ENCODE measurements at places on chromosomes 7 and 10.

- no peak for DNase-seq
Observed at GRCh38 chr7:69864822-69865221, 266.5 kb downstream of the AUTS2 start.

DNA sequence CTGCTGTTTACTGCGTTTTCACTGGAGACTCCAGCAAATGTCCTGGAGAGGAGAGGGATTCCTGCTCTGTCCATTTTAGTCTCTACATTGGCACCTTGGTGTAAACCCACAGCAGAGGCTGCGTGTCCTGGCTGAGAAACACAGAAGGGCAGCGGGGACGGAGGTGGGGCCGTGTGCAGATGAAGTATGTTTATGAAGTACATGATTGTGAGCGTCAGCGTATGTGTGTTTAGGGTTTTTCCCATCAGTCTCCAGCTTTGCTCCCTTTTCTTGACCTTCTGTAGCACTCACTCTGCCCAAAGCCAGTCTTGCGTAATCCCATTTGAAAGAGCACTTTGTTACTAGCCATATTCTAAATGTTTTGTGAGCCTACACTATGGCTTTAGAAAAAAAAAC is 750.7 kb upstream of the SORCS1 start:
- DNase-seq = no peak

GRCh38 chr10:82942286-82943099 is 1067.5 kb downstream of the NRG3 start:
- DNase-seq = no peak

DNA sequence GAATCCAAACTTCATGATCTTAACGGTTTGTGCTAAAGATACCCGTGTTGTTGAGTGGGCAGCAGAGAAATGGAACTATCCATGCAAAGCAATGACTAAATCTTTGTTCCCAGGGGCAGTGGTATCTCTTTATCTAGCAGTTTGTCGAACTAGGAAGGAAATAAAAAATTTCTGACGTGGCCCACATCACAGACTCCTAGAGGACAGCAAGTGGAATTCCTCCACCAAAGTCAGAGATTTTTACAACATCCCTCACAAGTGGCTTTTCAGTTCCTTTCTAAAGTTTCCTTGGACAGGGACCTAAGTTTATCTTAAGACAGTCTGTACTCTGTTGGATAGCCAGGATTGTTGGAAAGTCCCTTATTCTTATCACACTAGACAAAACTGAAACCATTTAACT is 136.0 kb downstream of the RAPGEF5 start:
- no peak for DNase-seq

DNA sequence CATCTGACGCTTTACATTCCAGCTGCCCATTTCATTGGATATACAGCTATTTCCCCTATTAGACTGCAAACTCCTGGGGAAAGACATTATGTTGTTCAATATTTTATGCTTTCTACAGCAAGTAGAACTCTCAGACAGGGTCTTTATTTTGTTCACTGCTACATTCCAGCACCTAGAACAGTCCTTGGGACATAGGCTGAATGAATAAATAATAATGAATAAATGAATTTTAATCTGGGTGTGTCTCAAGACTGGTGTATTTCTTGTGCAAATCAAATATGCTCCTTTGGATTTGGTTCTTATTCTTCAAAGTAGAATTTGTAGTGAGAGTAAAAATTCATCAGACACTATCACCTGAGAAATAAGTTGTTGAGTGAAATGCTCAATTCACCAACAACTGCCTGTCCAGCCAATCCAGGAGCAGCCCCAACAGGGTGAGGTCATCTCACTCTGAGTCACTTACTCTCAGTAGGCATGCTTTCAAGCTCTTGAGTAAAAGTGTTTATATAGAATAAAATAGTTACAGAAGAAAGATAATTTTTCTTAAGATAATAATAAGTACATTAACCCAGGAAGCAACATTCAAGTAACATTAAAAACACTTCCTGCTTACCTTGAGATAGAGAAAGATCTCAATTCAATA is 287.5 kb upstream of the NPVF start:
- no peak for DNase-seq

DNA sequence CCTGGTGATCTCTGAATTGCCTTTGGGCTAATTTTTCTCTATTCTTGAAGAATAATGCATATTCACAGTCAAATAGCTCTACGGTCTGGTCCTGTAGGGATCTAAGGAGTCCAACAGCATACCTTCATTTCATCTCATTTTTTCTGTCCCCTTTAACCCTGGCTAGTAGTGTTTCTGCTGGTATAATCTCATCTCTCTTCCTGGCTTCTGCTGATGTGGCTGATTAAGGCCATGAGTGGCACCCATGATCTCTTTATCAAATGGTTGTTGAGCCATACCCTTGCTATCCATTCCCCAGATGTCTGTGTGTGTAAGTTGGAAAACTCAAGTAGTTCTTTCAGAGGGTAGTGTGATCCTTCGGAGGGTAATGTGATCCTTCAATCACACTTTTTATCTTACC is 119.5 kb downstream of the MARCHF5 start:
- no peak for DNase-seq

DNA sequence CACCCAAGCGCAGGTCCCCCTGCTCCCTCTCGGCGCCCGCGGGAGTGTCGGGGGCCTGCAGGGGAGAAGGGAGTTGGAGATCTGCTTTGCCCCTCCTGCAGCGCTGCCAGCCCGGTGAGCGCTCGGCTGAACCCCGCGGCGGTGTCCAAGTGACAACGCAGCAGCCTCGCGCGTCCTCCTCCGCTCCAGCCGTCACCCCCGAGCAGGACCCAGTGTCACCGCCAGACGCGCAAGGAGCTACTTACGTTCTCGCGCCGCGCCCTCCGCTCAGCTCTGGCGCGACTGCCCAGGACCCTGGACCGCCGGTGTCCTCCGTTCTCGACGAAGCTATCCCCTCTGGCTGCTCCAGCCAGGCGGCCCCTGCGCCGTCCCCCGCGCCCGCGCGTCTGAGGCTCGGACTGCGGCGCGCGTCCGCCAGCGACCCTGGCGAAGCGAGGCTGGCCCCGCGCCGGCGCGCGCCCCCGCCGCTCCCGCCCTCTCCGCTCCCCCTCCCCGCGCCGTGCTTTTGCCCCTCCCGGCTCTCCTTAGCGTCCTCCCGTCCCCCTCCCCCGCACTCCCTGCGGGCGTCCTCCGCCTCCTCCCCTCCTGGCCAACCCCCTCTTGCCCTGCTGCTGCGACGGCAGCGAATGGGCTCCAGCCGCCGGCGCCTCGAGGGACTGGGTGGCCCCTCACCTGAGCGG is at the start of gene NRCAM:
TSS of gene NRCAM (minus strand) at position 439 of the 680 bp plus-strand sequence. CDS start 216,372 bp downstream, outside the sequence.
- DNase-seq = no peak

GRCh38 chr7:130022115-130022514 is 29.1 kb downstream of the ZC3HC1 start:
- no peak for DNase-seq

DNA sequence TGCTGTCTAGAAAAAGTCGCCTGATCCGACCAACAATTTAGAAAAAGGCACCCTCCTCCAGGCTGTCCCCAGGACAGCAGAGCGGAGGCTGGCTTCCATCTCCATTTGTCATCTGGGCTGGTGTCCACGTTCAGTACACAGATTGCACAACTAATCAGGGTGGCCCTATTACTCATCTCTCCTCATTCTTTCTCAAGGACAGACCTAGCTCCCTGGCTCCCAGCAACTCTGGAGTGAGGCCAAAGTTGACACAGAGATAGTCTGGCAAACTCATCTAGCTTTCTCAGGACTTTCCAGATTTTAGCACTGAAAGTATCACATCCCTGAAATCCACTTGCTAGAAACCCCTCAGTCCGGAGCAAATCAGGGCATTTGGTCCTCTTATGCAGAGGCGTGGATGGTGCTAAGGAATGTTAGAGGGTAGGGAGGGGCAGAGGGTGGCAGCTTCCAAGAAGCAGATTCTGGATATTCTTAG is 75.1 kb downstream of the DNAH11 start:
- DNase-seq = no peak

Measured in activated T-cell treated with anti-CD3 and anti-CD28 coated beads for 24 hours (primary cell).